ENCODE measurements at places on chromosomes 11 and 22.

- no peak for DNase-seq
Measured at GRCh38 chr22:19765477-19766239, 5.1 kb downstream of the TBX1 start.

- no peak for DNase-seq
Measured at GRCh38 chr11:128643661-128644317, 50.1 kb upstream of the FLI1 start.

GRCh38 chr11:110587972-110588371, 124.3 kb downstream of the ARHGAP20 start:
- no peak for DNase-seq

DNA sequence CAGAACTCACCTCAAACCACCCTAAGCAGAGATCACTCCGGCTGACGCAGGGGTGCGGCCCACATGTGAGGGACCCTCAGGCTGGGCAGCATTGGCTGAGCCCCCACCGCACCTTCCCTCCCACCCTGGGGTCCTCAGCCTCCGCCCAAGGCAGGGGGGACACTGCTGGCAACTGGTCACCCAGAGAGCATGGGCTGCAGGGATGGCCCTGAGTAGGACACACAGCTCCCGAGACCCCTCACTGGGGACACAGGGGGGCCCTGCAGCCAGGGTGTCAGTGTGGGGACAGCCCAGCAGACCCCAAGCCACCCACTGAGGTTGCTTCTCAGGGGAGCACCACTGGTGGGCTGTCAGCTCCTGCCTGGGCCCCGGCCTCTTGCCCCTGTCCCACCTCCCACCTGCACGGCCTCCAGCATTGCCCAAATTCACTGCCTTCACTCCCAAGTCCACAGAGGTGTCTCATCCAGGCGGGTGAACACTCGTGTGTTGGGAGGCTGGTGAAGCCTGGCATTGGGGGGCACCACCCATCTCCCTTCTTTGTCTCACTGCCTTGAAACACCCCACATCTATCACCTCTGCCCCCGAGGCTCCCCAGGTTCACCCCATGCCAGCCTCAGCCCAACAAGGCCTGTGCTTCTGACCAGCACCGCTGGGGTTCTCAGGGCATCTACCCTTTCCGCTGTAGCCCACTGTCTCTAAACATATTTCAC, 4.7 kb downstream of the C11orf21 start:
- no peak for DNase-seq

GRCh38 chr11:118610773-118611432, 3.5 kb downstream of the PHLDB1 start:
- no peak for DNase-seq

- DNase-seq, result peak; percentile 68
Measured at GRCh38 chr11:35725885-35726284, 63.3 kb downstream of the TRIM44 start.

DNA sequence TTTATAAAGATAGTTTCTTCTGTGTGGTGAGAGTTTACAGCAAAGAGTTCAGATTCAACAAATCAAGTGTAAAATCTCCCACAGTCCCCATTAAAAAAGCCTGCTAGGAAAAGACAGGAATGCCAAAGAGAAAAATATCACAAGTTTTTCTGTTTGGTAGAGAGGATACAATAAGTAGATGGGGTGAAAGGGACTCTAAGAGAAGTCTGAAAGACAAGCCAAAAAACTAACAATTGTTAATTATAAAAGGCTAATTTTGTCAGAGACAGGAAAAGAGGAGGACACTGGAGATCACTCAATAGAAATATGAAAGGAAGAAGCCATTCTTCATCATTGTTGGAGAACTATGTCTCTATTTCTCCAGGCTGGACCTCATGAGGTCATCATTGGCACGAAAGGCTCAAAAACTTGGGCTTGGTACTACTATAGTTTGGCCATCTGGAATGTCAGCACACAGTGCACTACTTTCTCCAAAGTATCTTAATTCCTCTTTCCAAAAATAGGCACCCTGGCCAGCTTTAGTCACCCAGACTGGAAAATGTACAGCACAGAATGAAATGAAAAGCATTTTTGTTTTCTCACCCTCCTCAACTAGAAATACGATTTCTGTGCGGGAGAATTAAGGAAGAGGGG, 531 bp upstream of the SOX6 start:
- peak; percentile 12 for DNase-seq

GRCh38 chr11:126725521-126725920, 275.0 kb downstream of the KIRREL3 start:
- DNase-seq, result no peak

- peak; percentile 26 for DNase-seq
Measured at GRCh38 chr11:12285811-12286222, 91.6 kb upstream of the PARVA start.

DNA sequence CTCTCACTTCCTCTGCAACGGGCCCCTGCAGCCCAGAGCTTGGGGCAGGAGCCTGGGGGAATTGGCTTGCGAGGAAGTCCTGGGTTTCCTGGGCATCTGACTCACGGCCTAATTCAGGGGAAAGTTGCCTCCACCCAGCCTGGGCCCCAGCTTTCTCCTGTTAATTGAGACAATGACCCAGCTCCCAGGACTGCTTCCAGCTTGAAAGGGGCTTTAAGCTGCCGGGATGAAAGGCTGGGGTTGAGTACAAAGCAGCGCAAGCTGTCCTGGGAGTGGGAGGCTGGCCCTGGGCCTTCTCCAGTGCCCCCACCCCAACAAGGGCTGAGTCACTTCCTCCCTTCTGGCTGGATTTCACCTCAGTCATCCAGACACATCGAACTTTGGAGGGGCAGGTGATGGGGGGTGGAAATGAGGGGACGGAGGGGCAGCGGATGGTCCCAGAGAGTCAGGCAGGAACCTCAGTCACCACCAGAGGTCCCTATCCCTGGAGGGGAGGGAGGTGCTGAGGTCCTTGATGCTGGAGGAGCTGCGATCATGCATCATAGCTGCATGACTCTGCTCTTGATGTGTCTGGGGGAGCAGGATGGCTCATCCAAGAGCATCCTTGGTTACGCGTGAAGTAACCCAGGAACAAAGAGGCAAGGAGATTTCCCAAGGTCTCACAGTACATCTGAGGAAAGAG, 30.1 kb upstream of the OAF start:
- no peak for DNase-seq

DNA sequence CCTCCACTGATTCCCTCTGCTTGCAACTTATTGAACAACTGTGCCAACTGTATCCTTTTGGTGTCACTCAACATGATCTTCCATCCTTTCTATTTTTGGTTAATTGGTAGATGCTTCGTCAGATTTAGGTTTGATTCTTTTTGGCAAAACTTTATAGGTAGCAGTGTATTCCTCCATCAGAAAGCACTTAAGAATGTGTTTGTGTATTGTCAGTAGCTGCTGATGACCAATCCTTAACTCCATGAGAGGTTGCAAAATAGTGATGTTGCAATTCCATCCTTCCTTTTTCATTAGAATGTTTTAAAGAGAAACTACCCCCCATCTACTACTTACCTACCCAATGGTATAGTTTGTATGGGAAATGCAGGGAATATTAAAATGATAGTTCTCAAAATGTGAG, 22.1 kb downstream of the FAM76B start:
- no peak for DNase-seq

GRCh38 chr11:69048694-69049489, at the start of gene TPCN2:
TSS of gene TPCN2 (plus strand) at chr11:69048932. CDS start at chr11:69048998, 66 bp downstream.
- peak; percentile 91 for DNase-seq

DNA sequence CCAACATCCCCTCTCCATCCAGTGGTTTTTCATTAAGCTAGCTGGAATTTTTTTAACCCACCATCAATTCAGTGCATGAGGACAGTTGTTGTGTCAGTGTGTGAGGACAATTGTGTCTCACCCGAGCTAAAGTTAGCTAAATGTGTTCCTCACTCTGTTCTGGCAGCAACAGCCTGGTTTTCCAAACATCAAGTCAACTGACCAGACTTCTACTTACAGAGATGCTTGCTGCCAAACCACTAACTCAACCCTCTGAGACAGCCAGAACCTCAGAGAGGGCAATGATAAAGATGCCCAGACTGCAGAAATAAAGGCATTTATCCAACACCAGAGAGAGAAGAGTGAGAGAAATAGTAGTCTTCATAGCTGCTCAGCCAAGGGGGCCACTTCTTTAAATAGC, 6.7 kb downstream of the PAMR1 start:
- DNase-seq, result no peak

GRCh38 chr11:111176603-111177002, 68.9 kb upstream of the POU2AF2 start:
- no peak for DNase-seq

- no peak for DNase-seq
Measured at GRCh38 chr22:42233879-42234278, 36.6 kb downstream of the TCF20 start.
